ENCODE measurements at places on chromosomes 1 and 21.

DNA sequence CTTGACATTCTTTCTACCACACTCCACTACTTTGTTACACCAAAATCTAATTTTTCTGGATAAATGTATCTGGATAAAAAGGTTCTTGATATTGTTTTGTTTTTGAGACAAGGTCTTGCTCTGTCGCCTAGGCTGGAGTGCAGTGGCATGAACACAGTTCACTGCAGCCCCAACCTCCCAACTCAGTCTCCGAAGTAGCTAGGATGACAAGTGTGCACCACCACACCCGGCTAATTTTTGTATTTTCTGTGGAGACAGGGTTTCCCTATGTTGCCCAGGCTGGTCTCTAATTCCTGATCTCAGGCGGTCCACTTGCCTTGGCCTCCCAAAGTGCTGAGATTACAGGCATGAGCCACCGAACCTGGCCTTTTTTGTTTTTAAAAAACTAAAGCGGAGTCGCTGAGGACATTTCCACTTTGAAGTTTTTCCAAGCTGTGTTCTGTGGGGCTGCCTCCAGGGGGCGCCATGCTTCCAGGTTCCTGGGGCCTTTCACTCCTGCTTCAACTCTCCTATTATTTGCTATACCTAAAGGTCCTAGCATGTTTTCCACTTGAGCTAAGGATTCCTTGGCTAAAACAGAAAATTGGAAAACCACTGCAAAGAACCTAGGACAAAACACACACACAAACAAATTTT is 14.1 kb upstream of the NCMAP start:
- no peak for DNase-seq

GRCh38 chr1:4696161-4696745 is 41.8 kb downstream of the AJAP1 start:
- no peak for DNase-seq

DNA sequence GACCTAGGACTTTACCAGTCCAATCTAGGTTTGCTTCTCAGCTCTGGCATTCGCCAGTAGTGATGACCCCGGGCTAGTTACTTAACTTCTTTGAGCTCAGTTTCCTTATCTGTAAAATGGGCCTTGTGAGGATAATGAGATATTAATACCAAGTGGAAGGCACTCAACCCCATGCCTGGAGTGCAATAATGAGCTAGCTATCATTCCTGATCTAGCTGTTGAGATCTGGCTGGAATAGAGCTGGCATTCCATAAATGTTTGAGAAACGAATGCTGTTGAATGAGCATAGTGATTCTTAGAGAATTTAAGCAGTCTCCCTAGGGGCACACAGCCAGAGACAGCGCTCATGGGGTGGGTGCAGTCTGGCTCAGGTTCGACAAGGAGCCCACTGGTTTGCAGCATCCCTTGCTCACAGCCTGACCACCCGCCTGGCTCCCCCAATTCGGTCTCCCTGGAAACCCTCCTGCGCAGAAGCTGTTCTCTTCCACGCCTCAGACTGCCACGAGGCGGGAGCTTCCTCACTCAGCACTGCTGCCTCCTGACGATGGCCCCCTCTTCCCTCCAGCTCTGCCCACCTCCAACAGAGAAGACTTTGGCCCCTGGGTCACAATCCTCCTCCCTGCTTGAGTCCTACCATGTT is 32.5 kb downstream of the DHCR24 start:
- DNase-seq: no peak

DNA sequence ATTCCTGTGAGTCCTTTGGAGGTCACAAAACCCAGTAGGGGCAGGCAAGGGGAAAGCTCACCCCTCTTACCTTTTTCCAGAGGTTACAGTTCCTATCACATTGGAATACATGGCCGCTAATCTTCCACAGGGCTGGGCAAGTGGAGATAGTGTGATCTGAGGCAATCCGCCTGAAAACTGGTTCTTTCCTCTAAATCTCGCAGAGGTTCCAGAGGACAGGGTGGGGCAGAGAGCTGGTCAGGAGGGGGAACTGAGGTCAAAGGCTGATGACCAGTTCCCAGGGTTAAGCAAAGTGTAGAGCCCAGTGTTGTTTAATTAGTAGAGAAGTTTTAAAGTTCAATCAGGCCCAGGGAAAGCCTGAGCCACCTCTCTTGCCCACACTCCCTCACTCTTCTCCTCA is at the start of gene SERPINC1:
Gene SERPINC1, minus strand, starts transcription at position 179 of the 400 bp plus-strand sequence. Its CDS starts 68 bp downstream, at position 111.
- DNase-seq: no peak

DNA sequence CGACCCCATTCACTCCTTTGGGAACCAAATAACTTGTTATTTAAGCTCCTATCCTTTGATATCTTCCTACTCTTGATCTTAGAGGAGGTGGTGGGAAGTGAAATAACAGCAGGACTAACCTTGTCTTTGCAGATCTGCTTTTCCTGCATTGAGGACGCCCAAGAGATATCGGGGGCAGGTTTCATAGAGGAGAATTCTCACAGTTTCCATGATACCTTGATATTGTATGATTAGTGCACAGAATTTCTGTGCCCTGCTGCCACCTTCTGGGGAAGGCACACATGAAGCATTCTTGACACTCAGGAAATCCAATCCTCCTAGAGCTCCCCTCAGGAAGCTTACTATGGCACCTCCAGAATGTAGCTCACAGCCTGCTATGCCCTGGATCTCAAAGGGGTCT is 1.6 kb downstream of the CD1B start:
- DNase-seq: no peak

DNA sequence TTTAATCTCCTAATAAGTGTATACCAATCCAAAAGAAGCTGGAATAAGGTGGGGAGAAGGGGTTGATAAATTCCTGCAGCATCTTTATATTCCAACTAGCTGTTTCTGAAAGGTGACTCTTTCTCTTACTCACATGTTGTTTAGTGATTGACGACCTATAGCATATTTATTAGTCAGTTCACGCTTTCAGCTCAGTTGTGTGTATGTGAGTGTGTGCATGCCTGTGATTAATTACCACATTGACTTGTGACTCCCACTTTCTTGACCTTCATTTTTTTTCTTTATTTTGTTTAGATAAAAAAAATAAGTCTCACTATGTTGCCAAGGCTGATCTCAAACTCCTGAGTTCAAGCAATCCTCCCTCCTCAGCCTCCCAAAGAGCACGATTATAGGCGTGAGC is 44.4 kb downstream of the ATP2B4 start:
- DNase-seq: no peak

Data from left renal pelvis (tissue), 4 donors.